ENCODE measurements at places on chromosomes 2 and 18. TPM values are rescaled to one million over a fixed set of nuclear protein-coding genes. Genes with fewer than 3 reads are reported as not detected.

STON1 gene
- total RNA-seq = 37.3 TPM

DNA sequence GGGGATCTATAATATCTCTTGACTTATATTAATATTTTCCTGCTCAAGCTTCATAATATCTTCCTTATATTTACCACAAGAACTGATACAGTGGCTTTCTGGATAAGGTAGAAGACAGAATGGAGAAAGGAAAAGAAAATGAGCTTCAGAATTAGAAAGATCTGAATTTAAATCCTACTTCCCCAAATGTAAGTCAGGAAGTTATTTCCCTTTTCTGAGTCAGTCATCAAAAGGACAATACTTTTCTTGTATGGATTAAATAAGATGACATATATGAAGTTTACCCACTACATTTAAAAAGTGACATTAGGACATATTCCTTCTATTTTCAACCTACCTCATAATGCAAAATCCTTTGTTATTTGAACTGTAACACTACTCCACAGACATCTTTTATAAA is 19.0 kb downstream of the KRCC1 start:
- DNase-seq = no peak

AQP12B gene
- total RNA-seq = 0.22 TPM

DNA sequence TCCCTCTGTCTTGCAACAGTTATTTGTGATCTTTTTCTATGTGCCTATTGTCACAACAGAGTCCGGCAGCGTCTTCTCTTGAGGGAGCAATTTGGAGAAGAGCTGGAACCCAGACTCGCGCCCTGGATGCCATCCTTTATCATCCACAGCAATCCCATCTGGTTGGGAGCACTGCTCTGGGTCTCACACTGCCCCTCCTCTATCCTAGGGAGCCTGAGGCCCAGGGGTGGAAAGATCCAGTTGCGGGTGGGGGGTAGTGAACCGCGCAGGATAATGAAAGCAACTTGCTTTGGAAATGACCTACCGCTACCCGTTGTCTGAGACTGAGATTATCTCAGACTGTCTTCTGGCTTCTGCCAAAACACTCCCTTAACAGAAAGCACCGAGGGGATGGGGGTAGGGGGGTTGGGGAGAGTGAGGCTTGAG is 713 bp downstream of the WBP1 start:
- no peak for DNase-seq

- DNase-seq = no peak
These were observed 7.7 kb upstream of the DSG3 start for GRCh38 chr18:31439807-31440325.

DNA sequence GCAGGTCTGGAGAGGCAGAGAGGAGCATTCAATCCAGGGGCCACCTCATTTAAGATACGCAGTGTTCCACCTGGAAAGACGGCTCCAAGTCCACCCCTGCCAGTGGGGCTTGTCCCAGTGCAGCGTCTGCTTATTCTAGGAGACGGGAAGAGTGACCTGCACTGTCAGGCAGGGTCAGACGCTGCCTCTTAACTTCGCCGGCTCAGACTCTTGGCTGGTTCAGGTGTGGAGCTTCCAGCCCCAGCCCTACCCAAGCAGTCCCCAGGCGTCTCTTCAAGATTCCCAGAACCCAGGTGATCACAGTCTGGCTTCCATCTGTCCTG is 208.5 kb downstream of the TFCP2L1 start:
- DNase-seq = no peak

GRCh38 chr2:108637304-108637669 is 82.0 kb upstream of the RANBP2 start:
- no peak for DNase-seq

- DNase-seq = no peak
These were observed 1.9 kb downstream of the GLI2 start for GRCh38 chr2:120737340-120738101.

GRCh38 chr2:7430421-7430868 is 513.2 kb downstream of the RNF144A start:
- DNase-seq = no peak

GRCh38 chr18:21502661-21503060 is 97.8 kb downstream of the ESCO1 start:
- no peak for DNase-seq

B4GALT6 gene
- 2.1 TPM for total RNA-seq

POTEF gene
- total RNA-seq = not detected

DNA sequence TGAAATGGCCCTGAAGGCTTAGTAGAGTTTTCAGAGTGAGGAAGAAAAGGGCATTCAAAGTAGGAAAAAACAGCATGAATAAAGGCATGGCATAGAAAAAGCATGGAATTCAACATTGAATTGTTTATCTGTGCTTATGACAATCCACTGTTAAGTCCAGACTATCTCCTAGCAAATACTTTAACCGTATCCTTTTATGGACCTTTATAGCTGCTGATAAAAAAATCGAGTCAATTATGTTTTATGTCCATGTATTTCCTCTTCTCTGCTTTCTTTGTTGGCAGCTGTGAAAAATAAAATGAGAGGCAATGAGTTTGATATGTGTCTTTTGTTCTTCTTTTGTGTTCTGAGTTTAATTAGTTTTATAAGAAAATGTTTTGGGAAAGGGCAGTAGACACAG is 70.4 kb downstream of the TDRD15 start:
- no peak for DNase-seq

DNA sequence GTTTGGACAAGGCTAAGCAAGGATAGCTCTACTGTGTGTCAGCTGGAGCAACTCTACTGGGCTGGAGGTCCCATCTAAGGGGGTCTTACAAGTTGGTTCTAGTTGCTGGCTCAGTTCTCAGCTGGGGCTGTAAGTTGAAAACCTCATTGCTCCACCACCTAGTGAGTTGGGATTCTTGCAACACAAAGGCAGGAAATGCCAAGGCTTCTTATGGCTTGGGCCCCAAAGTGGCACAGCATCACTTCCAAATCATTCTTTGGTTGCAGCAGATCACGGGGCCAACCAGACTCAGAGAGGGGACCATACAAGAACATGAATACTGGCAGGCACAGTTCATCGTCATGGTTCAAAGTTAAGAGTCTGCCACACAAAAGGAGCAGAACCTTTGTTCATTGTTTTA is 332.7 kb downstream of the LRRTM1 start:
- no peak for DNase-seq

UPP2 gene
- not detected for total RNA-seq

DNA sequence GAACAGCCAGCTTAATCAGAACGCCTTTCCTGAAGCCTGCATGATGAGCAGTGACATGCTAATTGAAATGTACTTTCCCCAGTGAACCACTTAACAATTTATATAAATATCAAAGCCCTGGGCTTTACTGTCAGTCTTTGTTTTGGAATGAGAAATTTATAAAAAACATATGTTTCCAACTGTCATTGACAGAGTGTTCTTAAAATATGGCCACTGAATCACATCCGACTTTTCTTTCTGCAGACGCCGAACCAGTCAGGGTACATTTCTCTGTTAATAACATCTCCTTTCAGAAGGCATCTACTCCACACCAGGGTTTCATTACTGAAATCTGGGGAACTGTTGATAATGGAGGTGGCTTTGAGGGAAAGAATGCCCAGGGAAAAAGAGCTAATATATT is 343.7 kb downstream of the INSIG2 start:
- no peak for DNase-seq

DNA sequence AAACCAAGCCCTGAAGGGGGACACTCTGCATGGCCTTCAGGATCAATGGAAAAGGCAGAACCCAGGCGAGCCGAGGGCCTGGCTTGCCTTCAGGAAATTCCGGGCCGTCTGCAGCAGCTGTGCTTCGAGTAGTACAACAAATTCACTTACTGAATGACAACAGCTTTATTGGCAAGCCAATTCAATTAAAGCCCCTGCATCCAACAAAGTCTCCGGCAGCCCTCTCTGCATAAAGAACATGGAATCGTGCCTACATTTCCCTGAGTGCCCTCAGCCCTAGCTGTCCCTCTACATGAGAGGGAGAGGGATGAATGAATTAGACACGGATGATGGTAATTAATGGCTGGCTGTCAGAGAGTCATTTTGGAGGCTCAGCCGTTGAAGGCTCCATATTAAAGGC is 189.0 kb downstream of the BCL11A start:
- DNase-seq = no peak

- DNase-seq = no peak
These were observed 121.1 kb upstream of the KLHL14 start for GRCh38 chr18:32893915-32894314.

OSBPL6 gene
- total RNA-seq = 1.4 TPM

DNA sequence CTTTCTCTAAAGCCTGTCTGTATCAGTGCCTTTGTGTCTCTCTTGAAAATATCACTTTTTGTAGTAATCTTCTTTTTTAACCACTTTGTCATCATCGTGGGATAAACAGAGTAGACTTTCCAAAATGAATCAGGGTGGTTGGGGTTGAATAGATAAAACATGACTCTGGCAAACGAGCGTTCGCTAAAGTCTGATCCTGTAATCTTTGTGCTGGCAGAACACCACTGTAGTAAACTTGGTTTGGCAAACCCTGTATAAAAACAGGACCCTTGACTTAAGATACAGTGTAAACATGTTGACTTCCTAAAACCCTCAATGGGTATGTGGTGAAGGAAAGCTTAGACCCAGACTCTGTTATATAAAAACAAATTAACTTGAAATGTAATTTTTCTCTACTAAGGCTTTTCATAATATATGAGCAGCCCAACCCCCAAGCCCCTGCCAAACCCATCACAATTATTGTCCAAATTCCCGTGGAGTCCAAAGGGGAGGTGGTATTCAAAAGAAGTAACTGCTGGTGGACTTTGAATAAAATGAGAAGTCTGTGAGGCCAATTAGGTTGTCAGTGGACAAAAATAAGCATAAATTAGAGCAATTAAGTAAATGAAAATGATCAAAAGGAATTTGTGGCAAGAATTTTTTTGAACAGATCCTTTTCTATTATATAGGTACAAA is 52.2 kb downstream of the COLEC12 start:
- no peak for DNase-seq

DNA sequence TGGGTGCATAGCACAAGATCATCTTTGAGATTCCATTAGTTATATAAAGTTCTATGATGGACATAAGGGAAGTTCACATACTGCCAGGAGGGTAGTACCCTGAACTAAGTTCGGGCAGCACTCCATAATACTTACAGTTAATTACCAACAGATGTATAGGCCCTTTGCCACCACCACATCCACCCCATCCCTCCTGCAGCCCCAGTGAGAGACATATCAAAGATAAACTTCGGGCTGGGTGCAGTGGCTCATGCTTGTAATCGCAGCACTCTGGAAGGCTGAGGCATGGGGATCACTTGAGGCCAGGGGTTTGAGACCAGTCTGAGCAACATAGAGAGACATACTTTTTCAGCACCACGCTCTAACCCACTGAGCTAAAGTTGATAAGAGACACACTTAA is 46.4 kb upstream of the NPAS2 start:
- no peak for DNase-seq

GRCh38 chr2:200379481-200380090 is 73.1 kb downstream of the SPATS2L start:
- no peak for DNase-seq

HOXD8 gene
- total RNA-seq = 19.5 TPM

AFF3 gene
- total RNA-seq = 18.4 TPM

DNA sequence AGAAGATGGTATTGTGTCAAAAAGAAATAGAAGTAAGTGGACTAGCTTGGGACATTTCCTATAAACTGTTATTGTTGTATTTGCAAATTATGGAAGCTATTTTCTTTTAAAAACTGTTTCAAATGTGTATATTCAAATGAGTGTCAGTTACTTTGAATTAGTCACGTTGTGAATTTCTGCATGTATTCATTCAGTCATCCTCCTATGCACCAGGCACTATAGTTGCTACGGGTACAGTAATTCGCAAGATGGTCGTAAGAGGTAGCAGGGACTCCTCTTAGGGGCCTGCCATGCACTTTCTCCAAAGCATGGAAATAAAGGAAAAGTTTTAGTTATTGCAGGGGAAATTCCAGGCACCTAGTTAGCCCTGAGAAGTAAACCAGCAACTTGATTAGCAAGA is 51.3 kb downstream of the FAM161A start:
- no peak for DNase-seq

CNRIP1 gene
- total RNA-seq = 39.6 TPM

DNA sequence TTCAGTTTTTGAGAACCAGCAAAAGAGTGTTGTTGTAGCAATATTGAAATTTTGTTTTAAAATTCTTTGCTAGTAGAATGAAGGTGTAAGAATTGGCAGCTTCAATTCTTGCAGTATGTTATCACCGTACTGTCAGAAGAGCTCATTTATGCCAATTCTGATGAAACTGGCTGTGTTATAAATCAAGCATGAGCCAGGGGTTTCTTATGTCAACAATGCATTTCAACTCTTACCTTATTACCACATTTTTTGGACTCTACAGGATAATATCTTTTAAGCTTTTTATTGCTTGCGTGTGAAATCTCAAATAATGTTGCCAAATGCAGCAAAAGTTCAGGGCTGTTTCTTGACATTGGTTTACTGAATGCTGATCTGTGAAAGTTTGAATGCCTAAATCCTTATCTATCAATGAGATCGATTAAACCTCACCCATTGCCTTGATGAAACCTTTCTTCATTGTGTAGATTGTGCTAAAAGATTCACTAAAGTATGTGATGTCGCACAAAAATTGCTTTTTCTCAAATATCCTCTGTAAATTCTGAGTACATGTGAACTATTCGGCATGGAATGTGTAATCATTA is 1389.3 kb upstream of the ZEB2 start:
- DNase-seq = no peak

DNA sequence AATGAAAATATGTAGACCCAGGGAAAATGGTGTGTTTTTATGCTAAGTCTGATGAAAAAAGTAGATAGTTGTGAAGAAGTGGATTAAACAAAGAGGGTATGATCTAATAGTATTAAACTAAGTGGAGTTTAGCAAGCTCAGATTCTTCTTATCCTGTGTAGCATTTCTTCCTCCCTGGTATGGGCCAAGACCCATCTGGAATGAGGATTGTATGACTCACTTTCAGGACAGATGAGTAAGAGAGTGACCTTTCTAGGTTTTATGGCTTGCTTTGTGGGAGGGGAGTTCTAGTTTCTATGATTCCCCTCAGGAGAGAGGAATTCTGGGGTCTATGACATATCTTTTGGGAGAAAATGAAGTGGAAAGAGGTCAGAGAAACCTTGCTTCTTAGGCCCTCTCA is 550.1 kb downstream of the SPAG16 start:
- DNase-seq = no peak

DNA sequence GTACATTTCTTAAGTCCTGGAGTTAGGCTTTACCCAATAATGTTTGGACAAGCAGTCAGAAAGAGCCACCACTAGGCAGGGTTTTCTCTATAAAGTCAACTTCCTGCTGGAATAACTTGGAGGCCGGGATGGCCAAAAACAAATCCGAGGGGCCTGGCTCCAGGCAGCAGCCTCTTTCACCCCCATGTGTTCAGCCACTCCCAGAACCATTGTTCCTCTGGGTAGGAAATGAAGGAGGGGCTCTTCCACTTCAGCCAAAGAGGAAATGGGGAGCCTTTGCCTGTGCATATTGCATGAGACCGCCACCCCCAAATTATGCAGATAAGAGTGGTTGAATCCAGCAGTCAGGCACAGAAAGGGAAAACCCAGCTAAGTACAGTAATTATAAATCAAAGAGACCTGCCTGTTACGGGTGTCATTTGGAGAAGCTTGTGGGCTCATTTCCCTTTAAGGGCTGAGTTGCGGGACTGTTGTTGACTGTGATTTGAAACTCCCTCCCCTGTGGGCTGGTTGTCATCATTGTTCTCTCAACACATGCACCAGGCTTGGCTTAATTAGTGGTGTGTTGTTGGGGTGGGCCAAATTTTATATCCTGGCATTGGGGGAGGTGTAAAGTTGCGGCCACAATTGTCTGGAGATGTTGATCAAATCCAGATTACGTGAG is 212.8 kb upstream of the SOX11 start:
- no peak for DNase-seq
